ENCODE measurements at places on chromosomes 7 and 10.

DNA sequence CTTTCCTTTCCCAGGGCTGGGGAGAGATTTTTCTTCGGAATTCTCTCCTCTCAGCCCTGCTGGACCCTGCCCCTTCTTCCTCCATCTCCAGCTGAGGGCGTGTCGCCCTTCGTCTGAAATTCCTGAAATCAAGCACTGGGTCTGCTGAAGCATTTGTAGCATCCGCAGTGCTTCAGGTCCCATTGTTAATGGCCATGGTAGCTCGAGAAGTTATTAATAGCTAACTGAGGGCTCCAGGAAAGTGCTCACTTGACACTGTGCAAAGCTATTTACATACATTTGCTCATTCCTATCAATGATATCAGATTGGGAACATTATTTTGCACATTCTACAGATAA is 515 bp downstream of the FAM149B1 start:
- DNase-seq: peak; percentile 83

DNA sequence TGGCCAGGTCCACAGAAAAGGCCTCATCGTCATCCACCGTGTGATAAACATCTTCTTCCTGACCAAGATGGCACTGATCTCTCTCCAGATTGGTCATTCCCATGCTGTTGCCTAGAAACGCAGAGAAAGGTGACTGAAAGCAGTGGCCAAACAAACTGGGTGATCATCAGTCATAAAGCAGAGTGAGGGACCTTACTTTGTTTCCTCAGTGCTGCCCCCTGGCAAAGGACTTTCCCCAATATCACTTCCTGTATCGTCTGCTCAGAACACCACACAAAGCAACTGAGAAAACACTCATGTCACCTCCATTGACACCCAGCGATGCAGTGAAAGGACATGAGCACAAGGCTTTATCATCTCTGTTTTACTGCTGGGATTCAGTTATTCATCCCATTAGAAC is 40.0 kb upstream of the TM9SF3 start:
- DNase-seq: peak; percentile 61

DNA sequence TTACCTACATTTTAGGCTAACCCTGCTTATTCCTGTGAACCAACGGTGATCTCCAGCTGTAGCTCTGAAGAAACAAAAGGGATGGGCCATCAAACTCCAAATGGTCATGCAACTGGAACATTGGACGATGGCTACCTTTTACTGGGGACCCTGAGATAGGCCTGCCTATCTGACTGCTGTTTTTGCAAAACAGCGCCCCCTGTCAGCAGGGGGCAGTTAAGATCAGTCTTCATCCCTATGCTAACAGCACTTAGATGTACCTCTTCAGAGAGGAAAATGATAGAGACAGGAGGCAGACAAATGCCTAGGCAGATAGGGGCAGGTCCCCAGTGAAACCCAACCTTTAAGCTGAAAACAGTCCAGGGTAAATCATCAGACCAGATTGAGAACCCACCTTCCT is 1085.4 kb upstream of the SORCS1 start:
- DNase-seq: no peak

DNA sequence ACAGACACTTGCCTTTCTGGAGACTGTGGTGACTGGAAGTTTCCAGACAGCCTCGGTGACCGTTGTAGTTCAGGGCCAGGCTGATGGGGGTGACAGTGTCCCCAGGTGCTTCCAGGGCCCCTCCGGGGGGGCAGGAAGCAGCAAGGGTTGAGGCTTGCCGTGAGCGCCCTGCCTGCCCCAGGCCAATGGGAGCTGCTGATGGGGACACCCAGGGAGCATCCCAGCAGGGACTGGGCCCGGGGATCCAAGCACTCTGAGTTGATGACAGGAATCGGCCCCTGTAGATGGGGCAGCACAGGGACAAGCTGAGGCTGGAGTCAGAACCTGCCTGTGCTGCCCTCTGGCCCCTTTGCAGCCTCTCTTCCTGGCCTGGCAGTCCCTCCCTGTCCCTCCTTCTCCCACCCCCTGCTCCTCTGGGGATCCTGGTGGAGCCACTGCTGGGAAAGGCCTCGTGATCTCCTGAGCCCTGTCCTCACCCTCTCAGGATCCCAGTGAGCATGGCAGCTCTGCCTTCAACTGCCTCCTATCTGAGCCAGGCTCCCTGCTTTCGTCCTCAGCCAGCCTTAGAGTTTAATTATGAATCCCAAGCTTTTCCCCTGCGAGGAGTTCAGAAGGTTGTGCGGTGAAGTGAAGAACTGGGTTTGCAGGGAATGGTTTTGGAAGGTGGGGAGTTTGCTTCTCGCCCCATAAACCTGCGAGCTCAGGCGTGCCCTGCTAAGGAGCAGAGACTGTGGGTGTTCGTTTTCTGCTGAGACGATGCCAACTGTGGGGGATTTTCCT is 84.7 kb downstream of the ADCY1 start:
- no peak for DNase-seq

GRCh38 chr7:21916629-21917028 is 29.1 kb downstream of the CDCA7L start:
- DNase-seq: no peak

DNA sequence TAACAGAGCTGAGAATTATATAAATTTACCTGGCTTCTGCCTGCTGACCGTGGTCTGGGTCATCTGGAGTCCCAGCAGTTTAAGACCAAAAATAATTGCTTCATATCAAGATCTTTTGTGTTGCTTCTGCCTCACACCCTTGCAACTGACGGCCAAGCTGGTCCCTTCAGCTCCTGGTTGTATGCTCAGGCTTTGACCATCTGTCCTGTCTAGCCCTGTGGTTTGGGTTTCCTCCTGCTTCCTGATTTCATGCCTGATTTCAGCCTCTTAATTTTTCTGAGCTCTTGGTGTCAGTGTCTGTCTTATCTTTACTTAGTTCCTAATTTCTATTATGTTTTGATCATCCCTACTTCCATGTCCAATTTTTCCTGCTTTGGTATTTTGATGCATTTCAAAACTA is 87.9 kb upstream of the PLXDC2 start:
- DNase-seq: no peak

- no peak for DNase-seq
These were observed 8.1 kb downstream of the ADCY1 start for GRCh38 chr7:45582136-45582749.

GRCh38 chr10:69512901-69513300 is 60.3 kb downstream of the NEUROG3 start:
- DNase-seq: no peak

GRCh38 chr7:1555813-1556543 is at the start of gene TMEM184A:
Gene TMEM184A, minus strand, starts transcription at chr7:1556205. Its CDS starts 721 bp downstream, at chr7:1555484.
- peak; percentile 98 for DNase-seq

DNA sequence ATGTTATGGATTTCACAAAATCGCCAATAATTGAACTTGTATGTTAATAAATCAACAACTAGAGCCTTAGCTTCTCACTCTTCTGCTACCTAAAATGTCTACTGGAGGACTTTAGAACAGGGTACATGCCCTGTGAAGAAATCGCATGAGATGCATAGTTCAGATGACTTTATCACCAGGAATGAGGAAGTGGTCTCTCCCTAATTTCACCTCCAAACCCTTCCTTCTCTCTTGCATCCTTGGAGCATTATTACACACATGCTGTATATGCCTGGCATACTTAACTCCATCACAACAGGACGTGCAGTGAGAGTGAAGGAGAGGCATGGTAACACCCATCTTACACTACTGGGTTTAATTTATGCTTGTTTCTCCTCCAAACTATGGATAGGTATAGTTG is 27.8 kb downstream of the RHEB start:
- no peak for DNase-seq

DNA sequence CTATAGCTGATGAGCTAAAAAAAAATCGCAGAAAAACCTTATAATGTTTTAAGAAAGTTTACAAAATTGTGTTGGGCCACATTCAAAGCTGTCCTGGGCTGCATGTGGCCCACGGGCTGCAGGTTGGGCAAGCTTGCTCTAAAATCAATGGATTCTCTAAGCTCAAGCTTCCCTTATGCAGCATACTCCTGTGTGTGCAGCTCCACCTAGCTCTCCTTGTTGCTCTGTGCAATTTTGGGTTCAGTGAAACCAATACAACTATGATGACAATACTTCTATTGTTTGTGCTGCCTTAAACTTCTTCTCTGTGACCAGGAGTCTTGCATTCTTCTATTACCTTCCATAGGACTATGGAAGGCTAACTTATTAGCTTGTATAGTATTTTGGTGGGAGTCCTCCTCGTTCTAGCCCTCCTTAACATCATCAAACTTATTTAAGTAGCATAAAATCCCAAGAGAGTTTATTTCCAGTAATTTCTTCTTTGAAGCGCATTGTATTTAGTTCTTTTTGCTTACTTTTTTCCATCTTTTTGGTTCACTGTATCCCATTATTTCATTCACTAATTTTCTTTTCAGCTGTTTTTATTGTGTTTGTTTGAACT is 170.9 kb upstream of the SMIM30 start:
- peak; percentile 15 for DNase-seq

- no peak for DNase-seq
These were observed 5.3 kb downstream of the GLRX3 start for GRCh38 chr10:130141460-130141859.

DNA sequence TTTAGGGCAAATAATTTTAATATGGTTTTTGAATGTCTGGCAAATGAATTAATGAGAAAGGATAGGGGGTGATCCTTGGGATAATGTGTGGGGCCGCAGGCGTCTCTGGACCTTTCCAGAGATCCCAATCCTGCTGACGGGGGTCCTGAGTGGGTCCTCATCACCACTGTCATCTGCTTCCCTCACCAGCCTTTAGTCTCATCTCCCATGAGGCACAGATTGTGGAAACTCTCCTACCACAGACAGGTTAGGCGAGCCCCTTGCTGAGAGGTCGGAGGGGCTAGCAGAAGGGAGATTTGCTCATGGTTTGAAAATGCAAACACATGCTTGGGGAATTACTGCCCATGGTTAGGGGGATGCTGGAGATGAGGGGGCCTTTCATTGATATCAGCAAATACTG is 484.6 kb downstream of the RPS24 start:
- DNase-seq: no peak

DNA sequence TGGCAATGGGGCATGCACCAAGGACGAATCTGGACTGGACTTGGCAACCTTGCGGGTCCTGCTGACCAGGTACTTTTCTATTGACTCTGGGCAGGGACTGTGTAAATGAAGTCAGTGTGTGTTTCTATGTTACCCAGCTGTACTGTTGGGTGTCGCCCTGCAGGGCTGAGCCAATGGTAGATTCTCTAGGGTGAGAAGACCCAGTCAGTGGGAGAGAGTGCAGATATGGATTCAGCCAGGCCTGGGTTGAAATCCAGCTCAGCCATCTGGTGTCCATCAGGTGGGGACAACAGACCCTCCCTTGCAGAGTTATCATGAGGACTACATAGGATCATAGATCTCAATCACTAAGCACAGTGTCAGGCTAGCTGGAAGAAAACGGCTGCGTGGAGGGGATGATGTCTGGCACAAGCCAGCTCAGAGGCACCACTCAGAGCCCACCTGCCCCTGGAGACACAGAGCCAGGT is 4.9 kb upstream of the PPIF start:
- no peak for DNase-seq

DNA sequence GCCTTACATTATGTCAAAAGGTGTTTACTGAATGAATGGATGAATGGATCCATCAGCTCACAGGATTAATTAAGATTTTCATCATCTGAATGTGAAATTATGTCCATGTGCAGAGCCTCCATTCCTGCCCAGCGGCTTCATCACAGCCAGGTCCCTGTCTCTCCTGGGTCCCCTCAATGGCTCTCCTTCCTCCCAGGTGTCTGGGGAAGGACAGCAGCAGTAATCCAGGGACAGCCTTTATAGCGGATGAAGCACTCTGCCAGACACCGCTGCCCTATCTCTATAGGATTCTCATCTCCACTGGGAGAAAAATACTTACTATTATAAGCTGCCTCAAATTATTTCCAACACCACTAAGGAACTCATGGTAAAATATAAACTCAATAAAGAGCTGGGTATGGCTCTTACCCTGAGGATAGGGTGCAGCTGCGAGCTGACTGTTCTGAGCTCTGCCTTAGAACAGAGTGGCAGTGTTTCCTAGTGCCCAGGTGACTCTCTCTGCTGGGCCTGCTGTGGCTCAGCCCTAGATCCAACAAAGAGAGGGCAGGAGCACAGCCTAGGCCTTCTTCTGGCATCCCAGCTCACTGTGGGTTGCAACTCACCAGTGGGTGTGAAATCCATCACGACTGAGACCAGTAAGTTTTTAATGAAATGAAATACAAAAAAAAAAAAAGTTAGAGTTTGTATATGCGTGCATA is 38.3 kb downstream of the GPRIN2 start:
- DNase-seq: no peak

GRCh38 chr10:85651497-85651882 is 715.1 kb downstream of the GRID1 start:
- no peak for DNase-seq

GRCh38 chr7:134042307-134042706 is 84.8 kb upstream of the LRGUK start:
- no peak for DNase-seq

- no peak for DNase-seq
These were observed 179.7 kb downstream of the XPNPEP1 start for GRCh38 chr10:109743574-109743973.

- no peak for DNase-seq
These were observed 46.8 kb downstream of the NPVF start for GRCh38 chr7:25181532-25181931.

GRCh38 chr10:5960070-5960972 is 17.0 kb downstream of the IL15RA start:
- no peak for DNase-seq

GRCh38 chr7:128916643-128916915 is 6.1 kb upstream of the KCP start:
- no peak for DNase-seq

DNA sequence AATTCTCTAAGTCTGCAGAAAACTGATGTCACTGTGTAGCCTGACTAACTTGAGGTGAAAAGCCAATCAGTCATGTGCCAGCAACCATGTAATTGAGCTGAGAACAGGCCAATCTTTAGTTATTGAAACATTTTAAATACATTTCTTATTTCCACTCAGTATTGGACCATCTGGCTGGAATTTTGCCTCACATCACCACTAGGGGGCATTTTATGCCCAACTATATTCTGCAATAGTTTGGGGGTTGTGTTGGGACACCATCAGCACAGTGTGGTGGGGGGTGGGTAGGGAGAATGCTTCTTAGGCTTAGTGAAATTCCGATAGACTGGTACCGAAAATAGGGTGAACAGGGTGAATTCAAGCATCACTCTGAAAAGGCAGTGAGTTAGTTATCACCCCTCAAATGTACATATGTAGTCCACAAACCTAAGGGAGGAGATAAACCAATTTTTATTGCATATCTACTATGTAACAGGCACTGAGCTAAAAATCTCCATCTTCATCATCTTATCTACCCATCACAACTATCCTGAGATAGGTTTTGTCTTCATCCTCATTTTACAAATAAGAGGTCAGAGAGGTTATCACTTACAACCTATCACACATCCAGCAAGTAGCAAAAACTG is 17.8 kb downstream of the NPSR1 start:
- DNase-seq: peak; percentile 1

DNA sequence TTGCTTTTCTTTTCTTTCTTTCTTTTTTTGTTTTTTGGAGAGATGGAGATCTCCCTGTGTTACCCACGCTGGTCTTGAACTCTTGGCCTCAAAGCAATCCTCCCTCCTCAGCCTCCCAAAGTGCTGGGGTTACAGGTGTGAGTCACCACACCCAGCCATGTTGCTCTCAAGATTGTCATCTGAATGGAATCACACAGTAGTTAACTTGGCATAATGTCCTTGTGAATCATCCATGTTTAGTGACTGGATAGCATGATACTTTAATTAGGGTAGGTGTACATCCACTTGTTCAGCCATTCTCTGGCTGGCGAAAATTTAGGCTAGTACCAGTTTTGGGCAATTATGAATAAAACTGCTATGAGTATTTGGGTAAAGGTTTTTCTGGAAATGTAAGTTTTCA is 15.4 kb upstream of the GRB10 start:
- no peak for DNase-seq

- DNase-seq: no peak
These were observed 676.4 kb upstream of the NRP1 start for GRCh38 chr10:34010891-34011290.

Data from NCI-H146 (cell line).